Nephron progenitor cell (in vitro differentiated cells): ENCODE measurements at places on chromosomes 5 and 9.
A peak's percentile ranks its signal among the peaks of the same experiment; 100 is the strongest.

- no peaks in the 10 kb centered on the region for H3K36me3 ChIP-seq
- no peak for DNase-seq
- H3K27me3 ChIP-seq, result peaks cover 4% of the 10 kb centered on the region
- H3K27ac ChIP-seq, result no peak overlapping the region
Measured at GRCh38 chr5:13567819-13568218, 376.7 kb downstream of the DNAH5 start.

GRCh38 chr5:68555907-68556681 is 340.5 kb downstream of the PIK3R1 start:
- H3K36me3 ChIP-seq, result no peaks in the 10 kb centered on the region
- peak; percentile 10 for DNase-seq
- H3K27ac ChIP-seq, result no peak overlapping the region

DNA sequence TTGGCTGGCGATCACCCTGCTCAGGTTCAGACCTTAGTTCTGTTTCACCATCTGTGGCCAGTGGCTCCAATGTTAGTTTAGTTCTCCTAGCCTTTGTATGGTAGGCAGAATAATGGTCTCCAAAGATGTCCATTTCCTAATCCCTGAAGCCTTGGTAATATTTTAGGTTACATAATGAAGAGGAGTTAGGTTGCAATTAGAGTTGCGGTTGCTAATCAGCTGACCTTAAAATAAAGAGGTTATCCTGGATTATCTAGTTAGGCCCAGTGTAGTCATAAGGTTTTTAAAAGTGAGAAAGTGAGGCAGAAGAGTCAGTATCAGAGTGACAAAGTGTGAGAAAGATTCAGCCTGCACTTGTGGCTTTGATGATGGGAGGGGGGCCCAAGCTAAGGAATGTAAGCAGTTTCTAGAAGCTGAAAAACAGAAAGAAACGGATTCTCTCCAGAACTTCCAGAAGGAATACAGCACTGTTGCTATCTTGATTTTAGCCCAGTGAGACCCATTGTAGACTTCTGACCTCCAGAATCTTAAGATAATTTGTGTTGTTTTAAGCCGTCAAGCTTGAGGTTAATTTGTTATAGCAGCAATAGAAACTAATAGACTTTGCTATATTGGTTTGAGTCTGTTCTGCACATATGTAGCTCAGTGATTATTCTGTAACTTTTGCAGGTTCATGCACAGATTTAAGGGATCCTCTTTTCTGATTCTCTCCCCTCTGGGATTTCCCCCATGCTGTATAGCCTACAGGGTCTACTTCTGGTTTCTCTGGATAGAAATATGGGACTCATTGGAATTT is 21.6 kb downstream of the LNPEP start:
- peaks cover 6% of the 10 kb centered on the region for H3K36me3 ChIP-seq
- DNase-seq, result no peak
- H3K27me3 ChIP-seq, result no peaks in the 10 kb centered on the region
- no peak overlapping the region for H3K4me3 ChIP-seq
- H3K27ac ChIP-seq, result no peak overlapping the region
- H3K4me1 ChIP-seq, result no peaks in the 10 kb centered on the region

- H3K27me3 ChIP-seq, result no peaks in the 10 kb centered on the region
- no peak overlapping the region for H3K4me3 ChIP-seq
- H3K27ac ChIP-seq, result peak overlapping the region; percentile 66
- no peak for DNase-seq
- peaks cover 22% of the 10 kb centered on the region for H3K36me3 ChIP-seq
- peaks cover 18% of the 10 kb centered on the region for H3K4me1 ChIP-seq
Measured at GRCh38 chr5:67639976-67640375, 443.4 kb upstream of the CD180 start.

GRCh38 chr9:136745389-136746154 is 2.8 kb downstream of the LCN6 start:
- peaks cover 11% of the 10 kb centered on the region for H3K4me1 ChIP-seq
- H3K4me3 ChIP-seq, result no peak overlapping the region
- H3K27me3 ChIP-seq, result peaks cover 8% of the 10 kb centered on the region
- no peak for DNase-seq

GRCh38 chr5:14331386-14331781 is 188.2 kb downstream of the TRIO start:
- no peaks in the 10 kb centered on the region for H3K27me3 ChIP-seq
- H3K4me1 ChIP-seq, result peaks cover 7% of the 10 kb centered on the region
- H3K4me3 ChIP-seq, result no peak overlapping the region
- peaks cover 27% of the 10 kb centered on the region for H3K36me3 ChIP-seq

GRCh38 chr9:133370685-133371084 is 5.2 kb downstream of the SURF4 start:
- no peak for DNase-seq
- H3K4me1 ChIP-seq, result peaks cover 68% of the 10 kb centered on the region
- H3K4me3 ChIP-seq, result no peak overlapping the region
- H3K27ac ChIP-seq, result peak overlapping the region; percentile 73
- H3K27me3 ChIP-seq, result no peaks in the 10 kb centered on the region

GRCh38 chr9:114372921-114373448 is 14.8 kb downstream of the AKNA start:
- H3K4me3 ChIP-seq, result no peak overlapping the region
- no peak for DNase-seq

- no peak overlapping the region for H3K4me3 ChIP-seq
Measured at GRCh38 chr5:146704949-146705665, 173.4 kb downstream of the PPP2R2B start.

GRCh38 chr5:172868436-172868923 is 34.4 kb downstream of the ERGIC1 start:
- peaks cover 33% of the 10 kb centered on the region for H3K4me1 ChIP-seq
- no peaks in the 10 kb centered on the region for H3K27me3 ChIP-seq
- H3K27ac ChIP-seq, result no peak overlapping the region
- no peak for DNase-seq
- no peak overlapping the region for H3K4me3 ChIP-seq
- H3K36me3 ChIP-seq, result no peaks in the 10 kb centered on the region

- no peak overlapping the region for H3K4me3 ChIP-seq
- no peaks in the 10 kb centered on the region for H3K36me3 ChIP-seq
- H3K4me1 ChIP-seq, result no peaks in the 10 kb centered on the region
- H3K27me3 ChIP-seq, result peaks cover 5% of the 10 kb centered on the region
- no peak for DNase-seq
Measured at GRCh38 chr5:148884339-148885020, 58.1 kb downstream of the ADRB2 start.

DNA sequence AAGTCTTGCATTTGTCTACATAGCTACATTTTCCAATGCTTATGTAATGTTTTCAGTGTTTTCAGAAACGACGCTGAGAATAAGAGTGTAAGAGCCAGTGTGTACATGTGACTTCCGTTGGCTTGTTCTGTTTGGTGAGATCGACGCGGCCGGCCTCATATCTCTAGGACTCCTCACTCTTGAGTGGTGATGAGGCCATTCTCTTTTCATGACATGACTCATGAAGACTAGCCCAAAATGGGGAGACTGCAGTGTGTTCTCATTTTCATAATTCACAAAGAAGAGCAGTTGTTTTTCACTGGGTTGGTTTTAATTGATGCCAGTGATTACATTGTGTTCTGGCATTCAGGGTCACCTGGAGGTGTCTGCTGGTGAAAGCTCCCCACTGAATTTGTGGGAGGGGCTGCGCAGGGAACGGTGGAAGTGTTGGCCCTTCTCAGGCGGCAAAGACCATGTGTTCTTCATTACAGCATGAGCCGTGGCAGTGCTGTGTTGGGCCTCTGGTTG is 131.5 kb upstream of the OTULINL start:
- DNase-seq, result no peak
- peak overlapping the region; percentile 98 for H3K27ac ChIP-seq

DNA sequence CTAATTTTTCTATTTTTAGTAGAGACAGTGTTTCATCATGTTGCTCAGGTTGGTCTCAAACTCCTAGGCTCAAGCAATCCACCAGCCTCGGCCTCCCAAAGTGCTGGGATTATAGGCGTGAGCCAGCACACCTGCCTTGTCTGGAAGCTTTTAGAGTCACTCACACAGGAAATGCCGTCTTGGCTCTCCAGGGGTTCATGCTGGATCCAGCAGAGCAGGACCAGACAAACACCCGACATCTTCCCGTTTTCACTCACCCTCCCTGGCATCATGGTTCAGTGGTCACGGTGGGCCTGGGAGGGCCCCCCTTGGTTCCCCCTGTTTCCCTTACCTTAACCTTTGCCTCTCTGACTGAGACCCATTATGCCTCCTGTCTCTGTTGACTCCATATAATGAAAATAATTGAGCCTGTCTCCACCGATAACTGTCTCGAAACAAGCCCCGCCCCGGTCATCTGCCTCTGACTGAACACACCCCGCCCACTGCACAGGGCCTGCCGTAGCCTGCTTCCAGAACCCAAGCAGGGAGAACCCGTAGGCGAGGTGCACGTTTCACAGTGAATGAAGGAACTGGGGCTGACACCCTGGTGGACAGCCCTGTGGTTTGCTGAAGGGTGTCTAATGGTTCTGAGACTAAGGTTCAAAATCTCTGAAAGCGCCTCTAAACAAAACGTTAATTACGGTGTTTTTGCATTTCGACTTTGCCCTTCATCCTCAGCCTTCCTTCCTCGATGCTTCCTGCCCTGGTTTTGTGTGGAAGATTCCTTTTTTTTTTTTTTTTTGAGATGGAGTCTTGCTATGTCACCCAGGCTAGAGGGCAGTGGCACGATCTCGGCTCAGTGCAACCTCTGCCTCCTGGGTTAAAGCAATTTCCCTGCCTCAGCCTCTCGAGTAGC is 39.7 kb upstream of the SPRY4 start:
- H3K27me3 ChIP-seq, result peaks cover 10% of the 10 kb centered on the region
- H3K27ac ChIP-seq, result peak overlapping the region; percentile 96
- DNase-seq, result peak; percentile 56
- H3K4me1 ChIP-seq, result peaks cover 81% of the 10 kb centered on the region

GRCh38 chr9:70672161-70672649 is 257.7 kb upstream of the KLF9 start:
- H3K27ac ChIP-seq, result no peak overlapping the region
- DNase-seq, result no peak
- H3K36me3 ChIP-seq, result no peaks in the 10 kb centered on the region
- no peak overlapping the region for H3K4me3 ChIP-seq
- no peaks in the 10 kb centered on the region for H3K4me1 ChIP-seq
